ENCODE measurements at places on chromosomes 6 and 20. TPM values are rescaled to one million over a fixed set of nuclear protein-coding genes. Genes with fewer than 3 reads are reported as not detected.

Gene COL9A3
- 0.96 TPM for total RNA-seq

Gene MTG2
- 40.6 TPM for total RNA-seq

Gene C6orf132
- total RNA-seq: 2.5 TPM

Gene BTBD3
- total RNA-seq: 14.4 TPM
